SK-MEL-5 (cell line): ENCODE measurements at places on chromosomes 16 and 17. TPM values are rescaled to one million over a fixed set of nuclear protein-coding genes. Genes with fewer than 3 reads are reported as not detected.

- DNase-seq, result no peak
These were observed 54.8 kb downstream of the VAC14 start for GRCh38 chr16:70746040-70746707.

GRCh38 chr16:74186561-74186971, 110.0 kb upstream of the PSMD7 start:
- no peak for DNase-seq

GRCh38 chr16:88346680-88347505, 35.9 kb upstream of the ZNF469 start:
- DNase-seq, result no peak

Gene MEOX1
- total RNA-seq, result not detected in 2 replicates

GRCh38 chr17:17387017-17387497, 83.9 kb downstream of the NT5M start:
- DNase-seq, result no peak

Gene ITGA2B
- total RNA-seq, result 0.43 TPM in 1 of 2 replicates, not detected in the other

Gene CD68
- 69.3 and 74.5 TPM in 2 replicates for total RNA-seq

Gene SULT1A2
- not detected in 2 replicates for total RNA-seq

DNA sequence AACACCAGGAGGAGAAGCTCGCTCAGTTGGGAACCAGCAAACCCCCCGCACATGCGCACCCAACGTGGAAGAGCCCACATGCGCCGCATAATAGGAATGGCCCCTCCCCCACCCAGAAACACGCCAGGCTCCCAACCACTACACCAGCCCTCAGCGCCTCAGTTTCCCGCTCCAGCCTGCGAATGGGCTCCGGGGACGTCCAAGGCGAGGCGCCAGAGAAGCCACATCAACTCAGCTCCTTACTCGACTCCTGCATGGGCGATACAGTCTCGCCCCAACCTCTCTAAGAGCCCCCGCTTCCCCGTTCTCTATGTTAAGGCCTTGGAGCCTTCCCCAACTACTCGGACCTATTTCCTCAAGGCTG, 504 bp downstream of the SRSF1 start:
- DNase-seq, result peak; percentile 89

Gene PRKCA
- total RNA-seq, result 7.2 and 7.3 TPM in 2 replicates

GRCh38 chr17:6255322-6255721, 179.6 kb downstream of the AIPL1 start:
- DNase-seq, result no peak

DNA sequence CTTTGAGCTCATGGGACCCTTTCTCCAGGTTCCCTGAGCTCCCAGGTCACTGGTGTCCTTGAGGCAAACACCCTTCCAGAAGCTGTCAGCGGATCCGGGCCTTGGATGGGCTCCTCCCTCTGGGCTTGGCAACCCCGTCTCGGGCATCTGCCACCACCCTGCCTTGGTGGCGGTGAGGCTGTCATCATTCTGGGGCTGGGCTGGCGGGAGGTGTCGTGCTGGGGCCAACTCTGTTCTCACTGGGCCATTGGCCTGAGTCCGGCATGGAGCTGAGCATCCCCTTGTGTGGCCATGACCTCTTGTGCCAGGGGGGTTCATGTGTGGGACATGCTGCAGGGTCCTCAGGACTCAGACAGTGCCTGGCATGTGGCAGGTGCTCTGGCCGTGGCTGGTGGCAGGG, 197.6 kb downstream of the LAT start:
- no peak for DNase-seq

DNA sequence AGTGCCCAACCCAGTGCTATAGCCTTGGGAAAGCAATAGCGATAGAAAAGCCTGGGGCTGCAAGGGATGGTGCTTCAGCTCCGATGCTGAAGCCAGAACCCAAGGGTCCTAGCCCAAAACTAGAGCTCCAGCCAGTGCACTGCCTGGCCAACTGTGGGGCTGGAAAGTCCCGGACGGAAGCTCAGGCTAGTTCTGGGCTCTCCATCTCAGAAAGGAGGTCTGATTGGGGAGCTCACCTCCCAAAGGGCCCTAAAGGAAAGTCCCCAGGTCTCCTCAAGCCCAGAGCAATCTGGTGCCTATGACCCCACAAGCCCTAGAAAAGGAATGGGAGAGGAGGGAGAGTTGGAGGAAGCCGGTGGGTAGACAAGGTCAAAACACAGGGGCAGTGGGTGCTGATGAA, 2.0 kb upstream of the ABCC3 start:
- no peak for DNase-seq

Gene MEAK7
- 4.4 and 6.7 TPM in 2 replicates for total RNA-seq

- no peak for DNase-seq
These were observed 494 bp downstream of the PRSS41 start for GRCh38 chr16:2798723-2799204.
